ENCODE measurements at places on chromosomes 7 and 10. TPM values are rescaled to one million over a fixed set of nuclear protein-coding genes. Genes with fewer than 3 reads are reported as not detected.

GIMAP4 gene
- 114 TPM for total RNA-seq

PPP1R17 gene
- total RNA-seq: not detected

ATG9B gene
- 10.1 TPM for total RNA-seq

DYNC1I1 gene
- not detected for total RNA-seq

PIP gene
- not detected for total RNA-seq

GIMAP2 gene
- total RNA-seq: 59.4 TPM

SLIT1 gene
- total RNA-seq: 1.3 TPM

IKZF1 gene
- 427 TPM for total RNA-seq

DNA sequence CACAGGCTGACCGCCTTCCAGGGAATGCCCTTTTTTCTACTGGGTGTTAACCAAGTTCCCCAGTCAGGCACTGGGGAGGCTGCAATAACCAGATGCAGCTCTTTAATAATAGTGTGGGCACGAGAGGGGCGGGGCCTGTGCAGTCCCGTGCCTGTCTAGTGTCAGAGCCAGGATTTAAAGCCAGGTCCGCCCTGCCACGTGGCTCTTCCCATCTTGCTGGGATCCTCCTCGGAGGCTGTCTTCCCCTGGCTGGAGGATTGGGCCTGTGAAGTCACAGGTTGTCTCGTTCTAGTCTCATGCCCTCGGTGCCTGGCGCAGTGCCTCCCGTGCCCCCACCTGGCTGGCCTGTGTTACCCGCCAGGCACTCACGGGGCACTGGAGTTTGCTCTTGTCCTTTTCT is 25.2 kb downstream of the TMEM120A start:
- DNase-seq: no peak

- DNase-seq: no peak
Measured at GRCh38 chr10:57098146-57098545, 737.1 kb upstream of the ZWINT start.

GRCh38 chr10:8052341-8052955 is 2.0 kb upstream of the GATA3 start:
- DNase-seq: peak; percentile 50

- no peak for DNase-seq
Measured at GRCh38 chr7:33336820-33337219, 207.5 kb downstream of the BBS9 start.

All from activated T-cell treated with anti-CD3 and anti-CD28 coated beads, Interleukin-2, amount 50 U/mL, for 72 hours (primary cell).